ENCODE measurements at places on chromosomes 7 and 10.

GRCh38 chr10:88386821-88387773, 196.0 kb downstream of the RNLS start:
- DNase-seq, result peak; percentile 44

DNA sequence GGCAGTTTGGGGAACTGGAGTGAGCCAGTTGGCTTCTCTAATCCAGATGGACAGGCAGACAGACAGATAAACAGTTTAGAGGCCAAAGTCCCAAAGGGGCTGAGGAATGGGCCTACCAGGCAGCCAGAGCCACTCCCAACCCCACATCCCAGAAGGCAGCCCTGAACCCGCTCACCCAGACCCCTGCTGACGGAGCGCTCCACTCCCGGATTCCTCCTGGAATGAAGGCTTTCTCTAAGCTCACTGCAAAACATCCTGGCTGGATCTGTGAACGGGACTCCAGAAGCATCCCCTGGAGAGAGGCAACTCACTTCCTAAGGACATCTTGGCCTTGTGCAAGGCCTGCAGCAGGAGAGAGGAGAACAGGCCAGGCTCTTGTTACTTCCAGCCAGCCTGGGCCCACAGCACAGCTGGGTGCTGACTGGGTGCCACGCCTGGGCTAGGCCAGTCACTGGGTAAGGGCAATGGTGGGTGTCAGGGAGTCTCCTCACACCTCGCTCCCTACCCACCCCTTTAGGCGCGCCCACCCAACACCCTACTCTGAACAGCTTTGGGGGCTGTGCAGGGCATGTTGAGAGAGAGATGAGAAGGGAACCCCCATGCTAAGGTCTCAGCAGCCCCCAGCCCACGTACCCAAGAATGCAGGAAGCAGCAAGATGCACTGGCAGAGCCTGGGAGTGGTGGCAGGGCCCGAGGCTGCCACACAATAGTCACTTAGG, 168.6 kb upstream of the ZMIZ1 start:
- no peak for DNase-seq

GRCh38 chr7:6350433-6351058, 78.1 kb upstream of the CYTH3 start:
- no peak for DNase-seq

DNA sequence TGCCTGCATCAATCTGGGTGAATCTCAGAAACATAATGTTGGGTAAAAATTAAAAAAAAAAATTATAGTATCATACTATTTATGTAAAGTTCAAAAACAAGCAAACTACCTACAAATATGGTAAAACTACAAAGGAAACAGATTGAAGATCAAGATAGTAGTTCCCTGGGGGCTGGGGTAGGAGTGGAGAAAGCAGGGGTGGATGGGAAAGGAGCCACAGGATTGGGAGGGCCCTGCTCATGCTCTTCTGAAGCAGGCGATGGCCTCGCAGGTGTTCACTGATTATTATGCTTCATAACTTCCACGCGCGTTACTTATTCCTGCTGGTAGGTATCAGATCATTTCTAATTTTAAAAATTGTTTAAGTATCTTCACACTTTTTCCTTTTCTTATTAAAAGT, 96.0 kb upstream of the GATA3 start:
- DNase-seq, result no peak

DNA sequence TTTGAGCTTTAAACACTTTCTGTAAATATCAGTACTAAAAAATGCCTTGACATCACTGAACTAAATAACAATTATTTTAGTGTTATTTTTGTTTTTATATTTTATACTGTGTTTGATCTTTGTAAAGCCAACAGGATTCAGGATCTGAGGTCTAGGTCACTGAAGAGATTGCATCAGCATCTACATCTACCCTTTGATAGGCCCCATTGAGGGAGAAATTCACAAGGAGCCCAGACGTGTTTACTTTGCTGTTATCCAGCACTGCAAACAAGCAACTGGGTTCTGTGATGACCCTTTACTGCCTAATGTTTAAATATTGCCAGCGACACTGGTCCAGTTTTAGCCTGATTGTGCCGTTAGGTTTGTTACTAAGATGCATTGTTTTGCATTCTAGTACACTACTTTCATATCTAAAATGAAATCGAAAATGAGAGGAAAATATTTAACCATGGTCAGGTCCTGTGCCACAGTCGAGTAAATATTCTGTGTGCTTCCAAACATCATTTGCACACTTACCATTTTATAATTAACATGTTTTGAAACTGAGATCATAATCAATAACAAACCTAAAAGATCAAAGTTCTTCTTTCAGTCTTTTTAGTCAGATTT, 48.7 kb downstream of the SP8 start:
- DNase-seq, result no peak

- no peak for DNase-seq
Measured at GRCh38 chr7:124257638-124258308, 224.9 kb upstream of the TMEM229A start.

DNA sequence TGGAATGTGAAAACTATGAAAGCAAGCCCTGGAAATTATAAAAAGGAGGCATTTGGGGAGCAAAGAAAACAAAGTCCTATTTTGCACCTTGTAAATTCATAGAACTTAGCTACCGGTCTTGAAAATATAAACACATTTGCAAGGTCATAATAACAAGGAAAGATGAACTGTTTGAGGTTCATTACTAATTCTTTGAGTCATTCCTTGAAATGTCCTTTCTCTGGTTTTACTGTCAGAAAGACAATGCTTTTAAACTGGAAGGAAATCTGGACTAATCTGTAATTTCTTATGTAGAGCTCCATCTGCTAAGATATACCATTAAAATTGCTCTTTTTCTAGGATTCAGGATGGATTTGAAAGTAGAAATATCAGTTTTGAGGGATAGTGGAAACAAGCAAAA, 1.4 kb downstream of the ERLIN1 start:
- DNase-seq, result no peak

GRCh38 chr10:57993302-57993701, 274.4 kb downstream of the IPMK start:
- DNase-seq, result no peak

- DNase-seq, result no peak
Measured at GRCh38 chr10:10394933-10395658, 622.6 kb upstream of the CELF2 start.

- no peak for DNase-seq
Measured at GRCh38 chr7:585229-585711, 65.6 kb upstream of the PDGFA start.

GRCh38 chr7:4712281-4713182, 30.4 kb downstream of the FOXK1 start:
- no peak for DNase-seq

- no peak for DNase-seq
Measured at GRCh38 chr10:85862771-85863170, 503.8 kb downstream of the GRID1 start.

DNA sequence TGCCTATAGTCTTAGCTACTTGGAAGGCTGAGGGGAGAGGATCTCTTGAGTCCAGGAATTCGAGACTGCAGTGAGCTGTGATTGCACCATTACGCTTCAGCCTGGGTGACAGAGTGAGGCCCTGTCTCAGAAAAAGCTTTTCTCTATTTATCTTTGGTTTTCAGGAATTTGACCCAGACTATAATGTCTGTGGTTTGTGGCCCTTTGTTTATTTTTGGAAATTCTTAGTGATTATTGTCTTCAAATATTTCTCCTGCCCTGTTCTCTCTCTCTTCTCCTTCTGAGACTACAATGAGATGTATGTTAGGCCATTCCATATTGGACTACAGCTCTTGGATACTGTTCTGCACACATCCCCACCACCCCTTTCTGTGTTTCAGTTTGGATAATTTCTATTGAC, 4.7 kb downstream of the MUC12 start:
- DNase-seq, result no peak

DNA sequence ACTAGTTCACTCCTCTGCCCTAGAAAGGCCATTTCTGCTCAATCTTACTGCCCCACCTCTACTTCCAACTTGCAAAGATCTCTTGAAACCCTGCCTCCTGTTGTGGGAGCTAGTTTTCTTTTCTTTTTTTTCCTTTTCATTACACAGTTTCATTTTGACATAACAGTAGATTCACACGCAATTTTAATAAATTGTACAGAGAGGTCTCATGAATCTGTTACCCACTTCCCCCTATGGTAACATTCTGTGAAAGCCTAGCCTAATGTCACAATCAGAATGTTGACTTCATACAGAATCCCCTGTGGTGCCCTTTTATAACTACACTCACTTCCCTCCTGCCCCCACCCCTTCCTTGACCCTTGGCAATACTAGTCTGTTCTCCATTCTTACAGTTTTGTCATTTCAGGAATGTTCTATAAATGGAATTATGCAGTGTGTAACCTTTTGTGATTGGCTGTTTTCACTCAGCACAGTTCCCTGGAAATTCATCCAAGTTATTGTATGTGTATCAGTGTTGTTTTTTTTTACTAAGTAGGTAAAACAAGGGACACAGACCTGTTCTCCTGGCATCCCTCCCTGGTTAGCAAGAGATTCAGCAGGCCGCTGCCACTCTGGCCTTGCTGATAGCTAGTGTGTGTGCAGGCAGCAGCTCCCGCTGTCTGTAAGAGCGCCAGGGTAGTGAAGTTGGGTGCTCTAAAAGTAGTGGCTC, 21.5 kb downstream of the CHST3 start:
- DNase-seq, result no peak

DNA sequence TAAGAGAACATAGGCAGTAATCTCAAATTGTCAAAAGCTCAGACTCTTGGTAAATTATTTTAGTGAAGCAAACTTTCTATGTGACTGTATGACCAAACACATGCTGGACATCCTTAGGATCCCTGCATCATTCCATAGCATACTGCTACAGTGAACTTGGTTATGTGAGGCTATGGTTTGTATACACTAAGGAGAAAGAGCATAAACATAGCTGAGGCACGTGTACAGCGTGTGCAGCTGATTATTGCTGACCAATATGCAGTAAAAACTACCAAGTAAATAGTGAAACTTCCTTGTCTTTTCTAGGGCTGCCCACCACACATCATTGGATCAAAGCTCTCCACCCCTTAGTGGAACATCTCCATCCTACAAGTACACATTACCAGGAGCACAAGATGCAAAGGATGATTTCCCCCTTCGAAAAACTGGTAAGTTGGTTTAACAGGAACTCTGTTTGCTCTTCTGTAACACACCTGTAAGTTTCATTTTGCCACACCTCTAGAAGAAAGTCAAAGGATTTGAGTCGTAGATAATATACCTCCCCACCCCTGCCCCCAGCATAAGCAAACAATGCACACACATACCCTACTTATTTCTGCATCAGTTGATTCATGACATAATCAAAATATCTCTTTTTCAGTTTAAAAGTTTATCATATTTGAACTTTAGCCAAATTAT, 98.2 kb downstream of the HDAC9 start:
- DNase-seq, result no peak

DNA sequence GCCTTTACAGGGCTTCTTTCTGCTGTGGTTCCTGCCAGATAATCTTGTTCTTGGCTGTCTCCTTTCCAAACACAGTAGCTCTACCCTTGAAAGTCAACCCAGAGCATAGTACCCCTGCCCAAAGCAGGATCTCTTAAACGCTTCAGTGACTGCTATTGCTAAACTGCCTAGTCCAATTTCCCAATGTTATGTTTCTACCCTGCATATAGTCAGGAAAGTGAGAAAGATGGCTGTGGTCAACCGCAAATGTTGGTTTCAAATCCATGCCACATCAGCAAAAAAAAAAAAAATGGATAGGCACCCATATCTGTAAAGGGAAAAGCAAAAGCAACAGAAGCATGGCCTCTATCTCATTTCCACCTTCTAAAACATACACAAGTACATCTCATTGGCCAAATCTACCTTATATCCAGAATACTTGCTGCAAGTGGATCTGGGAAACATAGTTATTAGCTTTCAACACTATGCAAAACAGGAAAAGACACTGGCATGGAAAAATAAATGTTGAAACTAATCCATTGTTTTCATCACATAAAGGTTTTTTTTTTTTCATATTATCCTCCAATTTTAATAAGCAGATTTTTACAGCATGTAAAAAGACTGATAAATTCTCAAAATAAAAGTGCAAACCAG, 59.8 kb downstream of the DNAJC1 start:
- DNase-seq, result no peak

DNA sequence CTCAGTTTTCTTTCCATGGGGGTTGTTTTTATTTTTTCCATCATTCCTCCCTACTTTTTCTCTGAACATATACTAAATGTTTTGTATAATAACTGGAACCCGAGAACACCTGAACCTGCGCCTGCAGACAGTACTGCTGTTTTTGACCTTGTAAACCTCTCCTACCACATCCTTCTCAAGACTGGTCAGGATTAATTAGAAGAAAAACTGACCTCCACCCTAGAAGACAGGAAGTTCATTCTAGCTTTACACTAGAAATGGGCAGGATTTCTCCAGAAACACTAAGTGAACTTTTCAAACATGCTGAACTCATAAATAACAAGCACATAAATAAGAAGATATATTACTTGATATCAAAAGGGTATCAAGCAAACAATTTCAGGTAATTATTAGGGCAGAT, 751 bp upstream of the HYCC1 start:
- no peak for DNase-seq

- no peak for DNase-seq
Measured at GRCh38 chr10:6310977-6311376, 108.2 kb downstream of the PFKFB3 start.

All from naive B cell (primary cell).